ENCODE measurements at places on chromosomes 5 and 9.

DNA sequence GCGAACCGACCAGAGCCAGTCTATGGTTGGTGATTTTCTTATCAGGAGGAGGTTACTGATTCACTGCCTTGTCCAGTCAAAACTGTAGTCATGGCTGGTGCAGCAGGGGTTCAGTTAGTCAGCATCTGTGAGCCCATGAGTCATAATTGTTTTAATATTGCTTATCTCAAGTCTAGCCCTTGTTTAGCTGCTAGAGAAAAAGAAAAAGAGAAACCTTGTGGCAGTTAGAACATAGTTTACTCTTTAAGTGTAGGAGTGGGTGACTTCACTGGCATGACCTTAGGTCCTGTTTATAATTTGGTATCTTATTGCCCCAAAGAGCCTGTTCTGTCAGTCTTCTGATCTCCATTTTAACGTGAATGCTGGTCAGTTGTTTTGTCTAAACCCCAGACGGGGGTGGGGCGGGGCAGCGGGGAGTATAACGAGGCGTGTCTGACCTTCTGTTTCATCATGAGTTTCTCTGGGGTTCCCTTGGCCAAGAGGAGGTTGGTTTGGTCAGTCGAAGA is 76.9 kb upstream of the NFIL3 start:
- DNase-seq, result no peak

- DNase-seq, result no peak
Measured at GRCh38 chr5:90338712-90339372, 70.7 kb downstream of the CETN3 start.

GRCh38 chr9:34557426-34558321 is 31.9 kb downstream of the CNTFR start:
- DNase-seq, result no peak

GRCh38 chr5:93272108-93272507 is 308.9 kb downstream of the NR2F1-AS1 start:
- DNase-seq, result no peak

DNA sequence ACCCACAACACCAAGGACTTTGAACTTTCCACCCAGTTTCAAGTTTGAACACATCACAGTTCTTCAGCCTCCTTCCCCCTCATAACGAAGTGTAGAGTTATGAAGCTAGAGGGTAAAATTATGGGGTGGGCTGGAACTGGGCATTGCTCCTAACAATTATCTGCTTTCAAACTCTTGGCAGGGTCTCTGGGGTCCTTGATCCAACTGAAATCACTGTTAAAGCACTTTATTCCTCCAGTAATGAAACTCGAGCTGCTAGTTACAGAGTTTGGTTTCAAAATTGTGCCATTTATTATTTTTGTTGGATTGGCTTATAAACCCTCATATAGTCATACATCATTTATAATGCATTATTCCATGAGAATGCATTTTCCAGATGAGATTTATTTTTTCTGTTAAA is 158.5 kb downstream of the RGS3 start:
- no peak for DNase-seq

- DNase-seq, result no peak
Measured at GRCh38 chr5:64330728-64331231, 165.1 kb downstream of the RNF180 start.

- DNase-seq, result no peak
Measured at GRCh38 chr9:8560560-8561525, 761.3 kb upstream of the DMAC1 start.

DNA sequence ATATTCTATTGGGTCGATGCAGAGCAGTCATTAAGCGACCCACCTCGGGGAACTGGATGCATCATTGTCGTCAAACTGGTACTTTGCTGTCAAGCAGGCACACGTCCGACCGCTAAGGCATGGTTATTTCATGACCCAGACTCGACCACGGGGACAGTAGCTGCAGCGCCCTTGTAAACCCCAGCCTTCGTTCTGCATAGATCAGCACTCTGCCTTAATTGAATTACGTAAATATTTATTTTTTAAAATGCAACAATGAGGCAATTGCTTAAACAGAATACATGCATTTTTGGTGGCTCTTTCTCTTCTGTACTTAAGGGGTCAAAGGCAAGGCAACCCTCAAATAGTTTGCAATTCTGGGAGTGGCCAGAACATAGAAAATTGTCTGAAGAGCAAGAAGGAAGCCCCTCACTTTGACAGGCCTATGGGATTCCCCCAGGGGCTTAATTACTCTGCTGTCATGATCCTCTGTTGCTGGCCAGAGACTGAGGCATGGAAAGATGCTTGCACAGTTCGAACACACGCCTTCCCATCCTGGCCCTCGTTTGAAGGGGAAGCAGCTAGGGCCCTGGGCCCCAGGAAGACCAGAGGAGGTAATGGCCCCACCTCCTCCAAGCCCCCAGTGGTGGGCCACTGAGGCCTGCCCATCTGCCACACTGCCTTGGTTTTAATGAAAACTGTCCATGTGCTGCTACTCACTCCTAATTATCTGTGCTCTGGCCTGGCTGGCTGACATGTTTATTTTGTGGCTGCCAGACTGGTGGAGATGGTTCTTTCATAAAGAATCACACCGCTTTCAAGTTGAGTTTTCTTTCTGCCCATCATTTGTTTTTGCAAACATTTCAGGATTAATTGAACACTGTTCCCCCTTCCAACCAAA is 169.7 kb upstream of the MAST4 start:
- no peak for DNase-seq

GRCh38 chr9:116644091-116644688 is 42.9 kb upstream of the TRIM32 start:
- DNase-seq, result no peak

- DNase-seq, result no peak
Measured at GRCh38 chr5:6742081-6742758, 29.0 kb downstream of the TENT4A start.

DNA sequence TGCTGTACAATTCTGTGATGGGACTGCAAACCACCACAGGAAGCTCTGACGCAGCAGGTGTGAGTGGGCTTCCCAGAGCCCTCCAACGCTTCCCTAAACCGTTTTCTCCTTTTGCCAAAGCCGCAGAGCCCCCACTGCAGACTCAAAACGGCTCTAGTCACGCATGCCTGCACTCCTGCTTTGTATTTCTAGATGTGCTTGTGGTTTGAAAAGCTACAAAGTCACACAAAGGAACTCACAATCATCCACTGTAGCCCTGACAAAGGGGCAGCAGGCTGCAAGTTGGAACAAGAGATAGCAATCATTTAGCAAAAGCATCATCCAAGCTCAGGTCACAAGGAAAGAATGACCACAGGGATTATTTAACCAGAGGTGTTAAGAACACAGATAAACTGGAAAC is 79.3 kb downstream of the PTPN3 start:
- DNase-seq, result no peak

GRCh38 chr9:116303270-116303669 is 149.7 kb downstream of the PAPPA start:
- no peak for DNase-seq

- DNase-seq, result no peak
Measured at GRCh38 chr5:99379187-99379586, 450.4 kb upstream of the CHD1 start.

DNA sequence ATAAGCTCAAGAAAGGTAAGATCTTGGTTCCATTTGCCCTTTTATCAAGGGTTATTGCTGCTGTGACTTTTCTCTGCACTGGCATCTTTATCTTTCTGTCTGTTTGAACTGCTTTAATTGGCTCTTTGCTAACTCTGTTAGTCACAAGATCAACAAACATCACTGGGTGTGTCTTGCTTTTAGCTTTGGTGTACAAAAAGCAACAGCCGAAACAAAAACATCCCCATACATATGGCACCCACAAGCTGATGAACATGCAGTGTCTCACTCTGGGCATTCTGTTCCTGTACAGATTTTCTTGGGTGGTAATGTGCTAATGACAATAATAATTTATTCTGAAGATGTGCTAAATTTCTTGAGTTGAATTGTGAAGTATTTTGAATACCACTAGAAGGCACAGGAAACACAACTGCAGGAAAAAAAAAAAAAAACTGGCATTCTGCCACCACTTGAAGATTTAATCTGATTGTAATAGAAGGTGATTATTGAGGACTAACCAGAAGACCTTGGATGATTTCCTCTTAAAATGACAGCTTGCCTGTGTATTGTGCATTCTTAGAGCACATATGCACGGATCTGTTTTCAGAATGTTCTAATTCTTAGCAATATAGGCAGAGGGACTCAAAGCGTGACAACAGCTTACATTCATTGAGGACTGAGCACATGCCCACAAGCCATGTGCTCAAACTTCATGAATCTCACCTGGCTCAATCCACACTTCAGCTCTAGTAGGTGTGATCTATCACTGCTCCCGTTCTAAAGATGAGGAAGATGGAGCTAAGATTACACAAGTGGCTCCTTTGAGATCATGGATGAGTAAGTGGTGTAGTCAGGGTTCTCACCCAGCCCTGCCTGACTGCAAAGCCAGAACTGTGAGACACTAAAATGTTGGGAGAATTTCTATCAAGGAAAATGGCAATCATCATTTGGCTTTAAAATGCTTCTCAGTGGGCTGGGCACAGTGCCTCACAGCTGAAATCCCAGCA is 96.4 kb downstream of the EBF1 start:
- DNase-seq, result no peak

DNA sequence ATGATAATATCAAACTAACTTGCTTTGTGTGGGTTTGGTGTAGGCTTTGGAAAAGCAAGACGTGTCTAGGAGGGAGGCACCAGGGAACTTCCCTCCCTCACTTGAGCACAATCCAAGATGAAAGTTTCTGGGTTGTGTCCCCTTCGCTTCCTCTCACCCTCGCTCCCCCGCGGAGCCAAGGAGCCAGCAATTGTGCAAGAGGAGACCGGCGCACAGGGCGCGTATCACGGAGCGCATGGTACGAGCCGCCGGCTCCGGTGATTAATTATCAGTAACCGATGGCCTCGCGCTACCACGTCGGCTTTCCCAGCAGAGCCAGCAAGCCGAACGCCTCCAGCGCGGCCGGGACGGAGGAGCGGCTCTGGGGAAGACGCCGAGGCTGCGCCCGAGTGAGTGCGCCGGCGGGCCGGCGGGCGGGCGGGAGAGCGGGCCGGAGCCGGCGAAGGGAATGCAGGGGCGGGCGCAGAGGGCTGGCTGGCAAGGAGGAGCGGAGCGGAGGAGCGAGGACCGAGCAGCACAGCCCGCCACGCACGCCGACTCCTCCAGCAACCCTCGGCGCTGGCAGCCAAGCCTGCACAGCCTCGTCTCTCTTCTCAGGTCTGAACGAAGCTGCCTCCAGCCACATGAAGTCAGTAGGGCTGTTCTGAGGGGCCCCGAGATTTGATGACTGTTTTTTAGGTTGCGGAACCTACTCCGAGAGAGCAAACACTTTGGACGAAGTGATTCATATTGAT is 143.6 kb downstream of the BNC2 start:
- DNase-seq, result no peak

- DNase-seq, result no peak
Measured at GRCh38 chr5:116013207-116013785, 19.0 kb upstream of the ARL14EPL start.

GRCh38 chr5:114201332-114201731 is 160.5 kb upstream of the KCNN2 start:
- no peak for DNase-seq

- no peak for DNase-seq
Measured at GRCh38 chr5:41869151-41869723, 988 bp downstream of the OXCT1 start.

- DNase-seq, result no peak
Measured at GRCh38 chr5:61724102-61724501, 392.0 kb downstream of the ZSWIM6 start.

DNA sequence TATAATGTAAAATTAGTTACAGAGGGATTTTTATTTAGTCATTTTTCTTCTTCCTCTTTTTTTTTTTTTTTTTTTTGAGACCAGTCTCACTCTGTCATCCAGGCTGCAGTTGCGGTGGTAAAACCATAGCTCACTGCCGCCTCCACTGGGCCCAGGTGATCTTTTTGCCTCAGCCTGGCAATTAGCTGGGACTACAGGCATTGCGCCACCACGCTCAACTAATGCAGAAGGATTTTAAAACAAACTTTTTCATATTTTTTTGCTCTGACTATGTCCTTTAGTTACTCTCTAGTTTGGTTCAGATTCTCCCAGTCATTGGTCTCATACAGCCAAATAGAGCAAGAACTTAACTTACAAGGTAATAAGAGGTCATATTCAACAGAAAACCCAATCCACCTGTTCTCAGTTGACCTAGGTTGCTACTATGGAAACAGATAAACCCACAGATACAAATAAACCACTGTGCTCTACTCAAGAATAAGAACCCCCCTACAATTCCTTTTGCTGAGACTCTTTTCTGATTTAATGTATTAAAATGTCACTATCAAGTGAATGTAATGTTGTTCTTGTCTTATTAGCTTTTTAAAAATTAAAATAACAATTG is 50.1 kb upstream of the TTC39B start:
- DNase-seq, result no peak

GRCh38 chr9:78807286-78807685 is 510.4 kb downstream of the PSAT1 start:
- no peak for DNase-seq

DNA sequence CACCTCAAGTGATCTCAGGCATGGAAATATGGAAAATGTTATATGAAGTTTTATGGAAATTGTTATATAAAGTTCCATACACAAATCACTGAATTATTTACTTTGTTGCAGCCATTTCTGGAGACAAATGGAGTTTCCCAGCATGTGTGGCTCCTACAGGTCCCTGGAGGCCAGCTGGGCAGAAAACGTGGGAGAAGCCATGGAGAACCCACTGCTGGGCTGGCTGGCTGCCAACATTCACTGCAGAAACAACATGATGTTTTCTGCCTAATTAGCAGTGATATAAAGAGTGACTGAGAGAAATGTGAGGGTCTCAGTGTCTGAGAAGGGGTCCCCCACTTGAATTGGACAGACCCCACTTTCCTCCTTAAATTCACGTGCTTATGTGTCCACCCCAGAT is 208.8 kb upstream of the IRX2 start:
- DNase-seq, result no peak

DNA sequence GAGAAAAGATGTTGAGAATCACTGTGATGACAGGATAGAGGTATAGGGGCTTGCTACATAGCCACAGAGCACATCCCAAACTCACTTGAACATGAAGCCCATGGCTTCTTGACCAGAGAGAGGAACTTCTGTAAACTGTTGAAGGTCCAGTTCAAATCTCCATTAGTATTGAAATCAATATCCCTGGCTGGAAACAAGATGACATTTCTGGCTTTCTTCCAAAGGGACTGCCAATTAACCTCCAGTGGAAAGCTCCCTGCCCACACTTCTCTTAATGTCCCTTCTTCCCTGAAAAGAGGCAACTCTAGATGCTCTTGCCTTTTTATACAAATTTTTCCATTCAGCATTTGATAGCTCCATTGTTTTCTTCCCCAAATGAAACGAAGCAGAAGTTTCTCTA is 612.1 kb downstream of the EBF1 start:
- DNase-seq, result no peak

All from amygdala (tissue), 56 donors.